Ovary (tissue), 10 donors: ENCODE measurements at places on chromosomes 7 and 10. TPM values are rescaled to one million over a fixed set of nuclear protein-coding genes. Genes with fewer than 3 reads are reported as not detected.

Gene DTX2
- polyA plus RNA-seq = 2.2 TPM

Gene MYO3A
- polyA plus RNA-seq = 0.02 TPM

Gene SYNPO2L
- polyA plus RNA-seq = 0.35 TPM

Gene GJD4
- not detected for polyA plus RNA-seq

Gene IMMP2L
- 19.5 TPM for polyA plus RNA-seq

Gene ITIH5
- 12.7 TPM for polyA plus RNA-seq

Gene AKR1C4
- polyA plus RNA-seq = not detected

Gene CRHR2
- polyA plus RNA-seq = 0.08 TPM
